ENCODE measurements at places on chromosomes 3 and 15.

DNA sequence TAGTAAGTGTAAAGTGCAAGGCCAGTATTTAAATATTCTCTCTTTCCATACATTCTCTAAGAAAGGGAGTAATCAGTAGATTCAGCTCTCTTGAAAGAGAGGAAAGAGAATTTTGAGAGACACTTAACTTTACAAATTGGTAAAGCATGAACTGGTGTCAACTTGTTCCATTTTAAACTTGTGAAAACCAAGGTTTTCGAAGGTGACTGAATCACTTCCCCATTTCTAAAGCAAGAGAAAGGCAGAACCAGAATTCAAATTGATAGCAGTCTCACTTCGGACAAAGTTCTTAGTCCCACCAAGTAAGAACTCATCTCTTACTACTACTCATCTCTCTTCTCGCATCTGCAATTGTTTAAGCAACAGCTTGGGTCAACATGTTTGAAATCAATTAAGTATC is 22.4 kb downstream of the TJP1 start:
- DNase-seq: no peak

DNA sequence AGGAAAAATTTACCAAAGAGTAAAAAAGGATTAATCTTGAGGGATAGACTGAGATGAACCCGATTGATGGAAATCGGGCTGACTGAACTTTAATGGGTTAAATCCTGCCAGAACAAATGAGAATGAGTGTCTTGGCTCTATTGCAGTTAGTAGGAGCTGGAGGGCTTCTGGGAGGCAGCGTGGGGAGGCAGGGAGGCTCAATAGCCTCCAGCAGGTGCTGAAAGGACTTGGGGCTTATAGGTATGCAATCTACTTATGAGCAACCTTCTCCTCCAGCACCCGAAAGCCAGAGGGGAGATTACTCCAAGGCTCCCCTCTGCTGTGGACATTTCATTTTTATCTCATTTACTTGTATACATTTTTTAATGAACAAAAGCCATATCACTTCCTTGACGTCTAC is 1.0 kb upstream of the CRYBG3 start:
- no peak for DNase-seq

DNA sequence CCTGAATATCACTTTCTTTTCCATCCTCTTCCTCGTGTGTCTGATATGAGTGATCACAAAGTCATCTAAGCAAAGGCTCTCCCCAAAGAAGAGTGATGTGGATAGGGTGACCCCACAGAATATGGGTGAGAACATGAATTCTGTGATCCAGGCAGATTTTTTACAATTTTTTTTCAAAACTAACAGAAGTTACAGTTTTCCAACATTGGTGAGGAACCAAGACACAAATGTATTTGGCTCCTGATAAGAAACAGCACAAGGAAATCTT is 27.0 kb downstream of the ANXA2 start:
- DNase-seq: no peak

GRCh38 chr3:105933871-105934270 is 65.1 kb upstream of the CBLB start:
- no peak for DNase-seq

- DNase-seq: no peak
These were observed 5.6 kb downstream of the CD96 start for GRCh38 chr3:111547631-111548030.

DNA sequence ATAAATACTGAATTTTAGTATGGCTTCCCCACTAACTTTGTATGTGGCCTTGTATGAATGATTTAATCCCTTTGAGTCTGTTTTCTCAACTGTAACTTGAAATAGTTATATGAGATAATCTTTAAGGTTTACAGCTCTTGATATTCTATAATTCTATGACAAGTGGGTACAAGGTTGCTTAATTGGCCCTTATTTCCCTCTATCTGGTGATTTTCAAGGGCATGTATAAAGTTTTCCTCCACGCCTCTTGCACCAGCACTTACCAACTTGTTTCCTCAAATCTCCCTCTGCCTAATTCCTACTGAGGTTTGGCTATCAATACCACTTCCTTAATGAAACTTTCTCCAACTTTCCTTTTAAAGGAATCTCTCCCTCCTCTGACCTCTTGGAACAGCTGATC is 112.9 kb downstream of the ISL2 start:
- DNase-seq: no peak

DNA sequence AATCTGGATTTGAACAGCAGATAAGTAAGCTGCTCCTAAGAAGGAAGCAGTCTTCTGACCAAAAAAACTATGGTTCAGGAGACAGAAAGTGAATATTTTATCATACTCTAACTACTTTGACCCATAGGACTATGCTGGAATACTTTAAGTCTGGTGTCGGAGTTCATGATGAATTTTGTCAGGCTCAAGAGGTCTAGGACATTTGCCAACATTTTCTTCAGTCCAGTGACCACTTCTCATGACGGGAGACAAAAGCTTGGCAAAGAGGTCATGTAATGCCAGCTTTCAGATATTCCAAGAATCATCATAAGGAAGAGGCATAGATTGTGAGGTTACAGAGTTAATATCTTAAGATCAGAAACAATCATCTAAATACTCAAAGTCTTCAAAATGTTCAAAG is 20.5 kb upstream of the DCBLD2 start:
- DNase-seq: no peak

DNA sequence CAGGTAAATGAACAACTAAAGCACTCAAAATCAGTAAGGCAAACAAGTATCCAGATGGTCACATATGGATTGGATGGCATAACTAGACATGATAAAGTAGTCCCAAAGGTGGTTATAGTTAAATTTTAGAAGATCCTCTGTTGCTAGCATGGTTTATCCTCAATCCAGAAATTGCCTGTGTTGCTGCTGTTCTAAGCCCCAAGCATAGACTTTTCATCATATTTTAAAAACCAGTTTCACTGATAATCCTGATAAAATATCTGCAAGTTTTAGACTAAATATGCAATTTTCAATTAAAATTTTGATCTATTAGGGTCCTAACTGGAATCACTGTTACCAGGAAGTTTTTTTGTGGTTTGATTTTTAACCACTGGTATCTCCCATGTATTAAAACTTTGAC is 35.4 kb downstream of the MBNL1 start:
- no peak for DNase-seq

GRCh38 chr3:87488765-87489164 is 212.4 kb upstream of the POU1F1 start:
- no peak for DNase-seq

DNA sequence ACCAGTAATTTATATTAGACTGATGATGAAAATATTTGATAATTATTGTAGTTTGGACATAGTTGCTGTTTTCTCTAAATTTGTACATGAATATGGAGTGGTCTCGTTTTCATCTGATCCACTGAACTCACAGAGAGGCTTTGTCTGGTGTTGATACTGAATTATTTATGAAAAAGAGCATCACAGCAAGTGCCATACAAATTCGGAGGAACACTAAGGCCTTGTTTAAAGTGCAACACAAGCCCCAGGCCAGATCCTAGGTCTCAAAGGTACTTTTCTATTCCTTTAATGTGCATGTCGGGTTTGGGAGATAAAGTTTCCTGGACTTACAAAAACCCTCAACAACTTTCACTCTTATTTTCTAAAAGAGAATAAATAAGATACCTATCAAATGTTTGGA is 796.8 kb upstream of the EPHA6 start:
- DNase-seq: no peak

DNA sequence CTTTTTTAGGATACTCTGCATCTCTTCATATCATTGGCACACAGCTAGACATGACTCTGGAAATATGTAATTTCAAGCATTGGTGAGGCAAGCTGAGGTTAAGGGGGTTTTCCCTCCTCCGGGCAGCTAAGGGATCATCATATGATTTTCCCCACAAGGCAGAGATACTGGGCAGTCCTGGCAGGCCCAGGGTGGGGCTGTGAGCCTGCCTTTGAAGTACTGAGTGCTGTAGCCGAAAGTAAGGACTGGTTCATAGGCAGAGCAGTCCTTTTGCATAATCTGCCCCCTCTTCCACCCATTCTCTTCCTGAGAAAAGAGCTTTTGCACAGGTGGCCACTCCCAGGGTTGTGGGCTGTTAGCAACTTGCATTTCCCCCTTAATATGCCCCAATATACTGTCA is 168.8 kb upstream of the MANF start:
- no peak for DNase-seq

DNA sequence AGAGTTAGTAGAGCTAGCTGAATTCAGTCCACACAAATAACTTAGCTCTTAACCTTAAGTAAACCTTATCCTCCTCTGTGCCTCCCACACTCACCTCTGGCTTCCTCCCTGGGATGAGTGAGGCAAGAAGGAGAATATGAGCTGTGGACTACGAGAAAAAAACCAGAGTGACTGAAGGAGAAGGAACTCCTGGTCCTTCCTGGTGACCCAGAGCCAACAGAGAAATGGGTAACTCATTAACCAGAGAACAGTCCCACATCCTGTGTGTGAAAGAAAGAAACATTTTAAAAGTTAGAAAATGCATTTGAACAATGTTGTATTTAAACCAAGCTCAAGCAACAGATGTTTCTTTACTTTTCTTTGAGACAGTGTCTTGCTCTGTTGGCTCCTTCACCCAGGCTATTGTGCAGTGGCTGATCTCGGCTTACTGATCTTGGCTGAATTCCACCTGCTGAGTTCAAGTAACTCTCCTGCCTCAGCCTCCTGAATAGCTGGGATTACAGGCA is 27.5 kb upstream of the FAM81A start:
- no peak for DNase-seq

- no peak for DNase-seq
These were observed 82.8 kb upstream of the TNFSF10 start for GRCh38 chr3:172606021-172606420.

GRCh38 chr15:51377038-51377786 is 35.8 kb downstream of the GLDN start:
- no peak for DNase-seq

DNA sequence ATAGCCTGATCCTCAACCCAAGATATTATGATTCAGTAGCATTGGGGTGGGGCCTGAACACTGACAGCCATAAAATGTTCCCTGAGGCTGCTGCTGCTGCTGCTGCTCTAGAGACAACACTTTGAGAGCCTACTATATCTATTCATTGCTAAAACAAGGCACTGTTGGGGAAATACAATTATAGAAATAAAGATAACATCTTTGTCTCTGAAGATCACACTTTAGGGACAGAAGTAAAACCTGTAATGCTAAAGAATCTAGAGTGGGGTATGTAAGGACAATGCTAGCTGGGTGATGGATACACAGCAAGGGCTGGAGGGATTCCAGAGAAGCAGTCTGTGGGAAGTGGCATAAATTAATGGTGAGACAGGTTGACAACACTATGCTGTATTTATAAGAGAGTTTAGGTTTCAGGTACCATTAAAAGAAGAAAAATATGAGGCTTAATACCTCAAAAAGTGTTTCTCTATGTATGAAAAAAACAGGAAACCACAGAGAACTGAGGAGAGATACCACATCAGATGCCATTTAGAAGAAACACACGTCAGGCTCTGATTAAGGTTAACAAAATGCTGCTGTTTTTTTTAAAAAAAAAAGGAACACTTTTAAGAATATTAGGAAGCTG is 115.9 kb downstream of the CBLB start:
- DNase-seq: no peak

DNA sequence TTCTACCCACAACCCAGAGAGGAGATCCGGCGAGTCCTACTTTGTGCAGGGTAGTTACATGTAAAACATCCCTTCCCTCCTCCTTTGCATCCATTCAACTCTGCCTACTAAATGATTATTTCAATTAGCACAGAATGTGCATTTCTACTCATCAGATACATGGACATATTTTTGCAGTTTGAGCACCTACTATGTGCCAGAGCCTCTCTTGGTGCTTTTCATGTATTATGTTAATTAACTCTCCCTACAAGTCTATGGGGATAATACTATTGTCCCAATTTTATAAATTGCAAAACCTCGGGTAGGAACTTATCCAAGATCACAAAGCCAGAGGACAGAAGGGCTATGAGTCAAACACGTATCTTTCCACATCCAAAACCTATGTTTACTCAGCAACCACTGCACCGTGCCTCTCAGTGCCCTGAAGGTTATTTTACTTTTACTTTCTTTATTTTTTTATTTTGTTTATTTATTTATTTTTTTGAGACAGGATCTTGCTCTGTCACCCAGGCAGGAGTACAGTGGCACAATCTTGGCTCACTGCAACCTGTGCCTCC is 432.8 kb downstream of the MAGI1 start:
- no peak for DNase-seq

DNA sequence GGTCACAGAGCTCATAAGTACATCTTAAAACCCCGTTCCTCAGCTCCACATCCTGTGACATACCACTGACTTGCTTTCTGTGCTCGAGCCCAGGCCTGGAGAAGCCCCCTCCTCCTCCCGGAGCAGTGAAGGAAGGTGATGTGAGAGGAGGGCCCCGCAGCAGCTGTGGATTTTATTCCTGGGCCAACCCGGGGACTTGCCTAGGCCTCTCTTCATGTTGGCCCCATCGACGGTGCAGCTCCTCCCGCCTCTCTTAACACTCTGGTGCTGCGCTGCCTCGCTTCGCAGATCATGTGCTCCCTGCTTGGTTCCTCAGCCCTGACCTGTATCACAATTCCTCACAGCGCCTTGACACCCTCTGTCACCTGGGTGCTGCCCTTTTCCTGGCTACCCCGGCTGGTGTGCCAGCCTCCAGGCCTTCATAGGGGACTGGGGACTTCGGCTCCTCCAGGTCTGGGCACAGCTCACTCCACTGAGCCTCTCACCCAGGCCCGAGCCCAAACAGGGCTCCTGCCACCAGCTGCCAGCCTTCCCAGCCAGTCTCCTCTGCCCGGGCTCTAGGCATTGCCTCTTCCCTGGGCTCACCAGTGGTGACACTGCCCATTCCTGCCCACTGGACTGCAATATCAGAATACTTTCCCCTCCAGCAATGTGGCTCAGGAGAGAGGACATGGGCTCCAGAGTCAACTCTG is 21.5 kb downstream of the MAGEF1 start:
- no peak for DNase-seq

- DNase-seq: no peak
These were observed 436.2 kb upstream of the SUCLG2 start for GRCh38 chr3:68090571-68090970.

- no peak for DNase-seq
These were observed 49.0 kb upstream of the OSBPL11 start for GRCh38 chr3:125644036-125645005.

GRCh38 chr3:87788516-87788915 is 270.3 kb downstream of the CGGBP1 start:
- no peak for DNase-seq

GRCh38 chr3:122697952-122698620 is 17.4 kb downstream of the PARP14 start:
- DNase-seq: no peak

- DNase-seq: no peak
These were observed 32.1 kb downstream of the TLNRD1 start for GRCh38 chr15:81032818-81033217.

Measured in ecto neural progenitor cell (in vitro differentiated cells).